ENCODE measurements at places on chromosomes 3 and 15.

- no peak for DNase-seq
These were observed 369.5 kb upstream of the THBS1 start for GRCh38 chr15:39211108-39211979.

DNA sequence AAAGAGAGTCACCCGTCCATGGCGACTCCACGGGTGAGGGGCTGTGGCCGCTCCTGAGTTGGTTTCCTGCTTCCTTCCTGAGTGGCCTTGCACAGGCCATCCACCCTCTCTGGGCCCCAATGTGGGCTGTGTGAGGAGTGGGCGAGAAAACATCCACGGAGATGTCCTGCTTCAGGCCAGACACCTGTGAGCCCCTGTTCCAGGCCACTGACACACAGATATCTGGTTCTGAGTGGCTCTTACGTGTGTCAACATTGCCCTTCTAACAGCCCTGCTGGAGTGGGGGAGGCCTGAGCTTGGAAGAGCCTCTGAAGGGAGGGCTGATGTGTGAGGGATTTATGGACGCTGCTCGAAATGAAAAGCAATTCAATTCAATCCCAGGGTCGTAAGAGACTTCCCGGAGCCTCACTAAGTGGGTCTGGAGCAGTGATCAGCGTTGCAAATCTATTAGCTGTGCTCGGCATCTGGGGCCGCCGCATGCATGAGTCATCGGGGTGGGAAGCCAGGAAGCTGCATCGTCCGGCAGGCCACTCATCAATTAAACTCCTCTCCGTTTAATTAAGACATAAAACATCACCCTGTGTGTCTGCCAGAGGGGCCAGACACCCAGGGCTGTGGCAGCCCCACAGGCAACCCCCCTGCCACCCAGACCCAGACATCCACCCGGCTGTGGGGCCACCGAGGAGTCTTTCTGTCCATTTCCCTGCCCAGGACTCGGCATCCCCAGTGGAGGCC lies 20.0 kb upstream of the PRR23E start:
- DNase-seq: peak; percentile 91

- DNase-seq: no peak
These were observed 29.5 kb downstream of the GYG1 start for GRCh38 chr3:149020839-149021252.

DNA sequence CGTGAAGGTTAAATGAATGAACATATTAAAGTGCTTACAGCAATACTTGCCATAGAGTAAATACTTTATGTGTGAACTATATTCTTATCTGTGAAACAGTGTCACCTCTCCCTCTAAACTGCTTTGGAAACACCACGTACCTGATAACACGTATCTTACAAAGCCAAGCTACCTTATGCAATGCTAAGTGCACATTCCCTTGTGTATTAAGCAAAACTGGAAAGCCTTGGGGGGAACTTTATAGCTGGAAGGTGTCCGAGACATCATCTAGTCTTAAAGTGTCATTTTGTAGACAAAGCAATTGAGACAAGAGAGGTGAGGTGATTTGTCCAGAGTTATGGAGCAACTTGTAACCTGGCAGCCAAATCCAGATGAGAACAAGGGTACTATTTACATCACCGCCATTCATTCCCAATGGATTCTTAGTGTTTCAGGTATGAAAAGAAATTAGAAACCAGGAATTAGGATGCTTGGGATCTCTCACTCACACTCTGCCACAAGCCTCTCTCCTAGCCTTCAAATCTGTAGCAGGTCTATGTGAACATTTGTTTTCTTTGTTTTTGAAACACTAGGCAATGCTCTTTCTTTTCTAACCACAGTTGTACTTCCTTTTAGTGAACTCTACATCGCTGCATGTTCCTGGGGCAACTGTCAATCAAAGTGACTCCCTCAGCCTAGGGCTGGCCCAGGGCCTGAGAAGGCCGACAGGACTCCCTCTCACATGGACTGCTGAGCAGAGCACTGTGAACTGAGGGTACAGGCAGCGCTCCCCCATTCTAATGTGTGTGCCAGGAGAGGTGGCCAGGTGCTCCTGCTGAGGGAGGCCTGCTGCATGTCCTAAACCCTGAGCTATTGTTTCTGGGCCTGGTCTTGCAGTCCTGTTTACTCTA lies 13.9 kb upstream of the MGLL start:
- no peak for DNase-seq

- peak; percentile 45 for DNase-seq
These were observed 5.7 kb upstream of the MCTP2 start for GRCh38 chr15:94225616-94226015.

DNA sequence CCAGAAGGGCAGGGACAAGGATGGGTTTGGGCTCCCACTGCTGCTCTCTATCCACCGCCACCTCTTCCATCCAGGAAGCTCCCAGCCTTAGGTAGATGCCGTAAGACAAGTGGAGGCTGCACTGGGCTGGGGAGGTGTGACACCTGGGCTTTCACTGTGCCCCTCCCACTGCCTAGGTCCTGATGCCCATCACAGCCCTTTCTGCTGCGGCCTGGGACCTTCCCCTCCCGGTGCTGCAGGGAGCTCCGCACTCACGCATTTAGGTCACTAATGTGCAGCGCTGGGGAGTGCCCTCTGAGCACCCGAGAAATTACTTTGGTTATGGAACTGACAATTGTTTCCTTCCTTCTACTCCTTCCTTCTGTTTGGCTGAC lies 850 bp downstream of the LTF start:
- DNase-seq: no peak

- no peak for DNase-seq
These were observed 301.4 kb upstream of the DNAJC19 start for GRCh38 chr3:181290941-181291340.

GRCh38 chr15:38670128-38671005 lies 105.8 kb upstream of the RASGRP1 start:
- DNase-seq: no peak

DNA sequence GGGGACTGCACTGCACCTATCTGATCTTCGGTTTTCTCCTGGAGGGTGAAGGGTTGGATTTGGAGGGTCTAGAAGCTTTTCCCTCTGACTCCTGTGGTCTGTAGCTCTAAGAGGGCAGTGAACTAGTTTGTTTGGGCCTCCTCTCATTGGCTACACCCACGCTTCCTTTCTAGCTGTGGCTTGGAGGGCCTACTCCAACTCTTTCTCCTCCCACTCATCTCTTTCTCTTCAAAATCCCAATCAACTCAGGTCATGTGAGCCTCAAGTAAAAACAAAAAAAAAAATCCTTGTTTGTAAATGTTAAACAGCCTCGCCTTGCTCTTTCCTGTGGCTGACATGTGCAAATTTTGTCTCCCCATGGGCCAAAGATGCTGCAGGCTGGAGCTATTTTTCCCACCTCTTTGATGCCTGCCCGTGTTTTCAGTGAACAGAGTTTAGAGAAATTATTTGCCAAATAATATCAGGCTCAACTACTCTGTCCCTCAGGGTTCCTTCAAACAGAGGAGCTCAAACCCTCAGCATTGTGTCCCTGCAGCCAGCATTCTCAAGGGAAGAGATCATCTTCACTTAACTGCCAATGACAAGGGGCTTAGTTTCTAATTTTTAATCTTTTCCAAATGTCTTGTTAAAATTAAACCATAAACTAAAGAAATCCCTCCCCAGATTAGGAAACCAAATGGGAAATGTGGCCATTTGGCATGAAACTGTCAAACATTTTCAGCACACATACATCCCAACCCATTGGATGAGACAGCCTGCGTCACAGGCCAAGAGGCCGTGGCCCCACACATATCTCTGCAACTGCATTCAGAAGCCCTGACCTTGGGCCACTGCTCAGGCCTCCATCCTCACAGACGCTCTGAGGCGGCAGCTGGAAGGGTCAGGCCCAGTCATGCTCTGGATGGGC lies 114.8 kb upstream of the THBS1 start:
- peak; percentile 86 for DNase-seq

DNA sequence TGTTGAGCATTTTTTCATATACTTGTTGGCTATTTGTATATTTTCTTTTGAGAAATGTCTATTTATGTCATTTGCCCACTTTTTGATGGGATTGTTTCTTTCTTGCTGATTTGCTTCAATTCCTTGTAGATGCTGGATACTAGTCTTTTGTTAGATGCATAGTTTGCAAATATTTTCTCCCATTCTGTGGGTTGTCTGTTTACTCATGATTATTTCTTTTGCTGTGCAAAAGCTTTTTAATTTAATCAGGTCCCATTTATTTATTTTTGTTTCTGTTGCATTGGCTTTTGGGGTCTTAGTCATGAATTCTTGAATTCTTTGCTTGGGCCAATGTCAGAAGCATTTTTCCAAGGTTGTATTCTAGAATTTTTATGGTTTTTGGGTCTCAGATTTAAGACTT lies 251.7 kb downstream of the WNT5A start:
- DNase-seq: peak; percentile 89

- DNase-seq: no peak
These were observed 945.0 kb upstream of the CFAP20DC start for GRCh38 chr3:59994732-59995304.

- no peak for DNase-seq
These were observed 50.5 kb upstream of the LRRFIP2 start for GRCh38 chr3:37224879-37225278.

- DNase-seq: peak; percentile 98
These were observed 58.1 kb downstream of the RSRC1 start for GRCh38 chr3:158167737-158168557.

Measured in EH (cell line).